Stromal cell of bone marrow (primary cell): ENCODE measurements at places on chromosomes 5 and 9.

DNA sequence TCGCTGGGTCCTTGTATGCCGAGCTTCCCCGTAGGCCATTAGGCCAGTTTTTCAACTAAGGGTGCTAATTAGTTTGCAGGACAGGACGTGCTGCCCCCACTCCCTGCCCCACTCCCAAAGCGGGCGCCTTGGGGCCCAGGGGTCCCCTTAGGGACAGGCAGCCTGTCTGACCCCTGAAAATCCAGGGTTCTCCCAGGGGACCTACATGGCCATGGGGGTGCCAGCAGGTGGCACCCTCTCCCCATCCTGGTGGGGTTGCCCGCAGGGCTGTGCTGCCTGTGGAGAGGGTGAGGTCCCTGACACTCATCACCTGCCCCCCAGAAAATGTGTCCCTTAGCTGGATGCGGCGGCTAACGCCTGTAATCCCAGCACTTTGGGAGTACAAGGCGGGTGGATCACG lies 8.5 kb upstream of the CCDC187 start:
- DNase-seq = no peak

- DNase-seq = no peak
These were observed 56.8 kb downstream of the GLIS3 start for GRCh38 chr9:4243113-4243512.

GRCh38 chr9:130897848-130898551 lies 1.4 kb upstream of the QRFP start:
- DNase-seq = no peak

GRCh38 chr5:149549461-149550267 lies 1.6 kb downstream of the CSNK1A1 start:
- DNase-seq = no peak

DNA sequence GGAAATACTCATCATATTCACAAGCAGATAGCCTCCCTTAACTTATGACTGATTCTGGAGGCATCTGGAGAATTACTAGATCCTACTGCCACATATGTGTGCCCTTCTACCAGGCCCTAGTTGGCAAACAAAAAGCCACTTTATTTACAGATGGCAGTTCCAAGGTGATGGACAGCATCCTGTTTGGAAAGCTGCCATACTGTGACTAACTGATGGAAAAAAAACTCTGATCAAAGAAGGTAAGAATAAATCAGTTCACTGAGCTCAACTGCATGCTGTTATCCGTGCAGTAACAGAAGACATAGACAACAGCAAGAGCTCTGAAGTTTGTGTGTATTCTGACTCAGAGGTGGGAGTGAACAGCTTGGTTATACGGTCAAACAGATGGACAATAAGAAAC lies 279.8 kb upstream of the POU5F2 start:
- DNase-seq = no peak

DNA sequence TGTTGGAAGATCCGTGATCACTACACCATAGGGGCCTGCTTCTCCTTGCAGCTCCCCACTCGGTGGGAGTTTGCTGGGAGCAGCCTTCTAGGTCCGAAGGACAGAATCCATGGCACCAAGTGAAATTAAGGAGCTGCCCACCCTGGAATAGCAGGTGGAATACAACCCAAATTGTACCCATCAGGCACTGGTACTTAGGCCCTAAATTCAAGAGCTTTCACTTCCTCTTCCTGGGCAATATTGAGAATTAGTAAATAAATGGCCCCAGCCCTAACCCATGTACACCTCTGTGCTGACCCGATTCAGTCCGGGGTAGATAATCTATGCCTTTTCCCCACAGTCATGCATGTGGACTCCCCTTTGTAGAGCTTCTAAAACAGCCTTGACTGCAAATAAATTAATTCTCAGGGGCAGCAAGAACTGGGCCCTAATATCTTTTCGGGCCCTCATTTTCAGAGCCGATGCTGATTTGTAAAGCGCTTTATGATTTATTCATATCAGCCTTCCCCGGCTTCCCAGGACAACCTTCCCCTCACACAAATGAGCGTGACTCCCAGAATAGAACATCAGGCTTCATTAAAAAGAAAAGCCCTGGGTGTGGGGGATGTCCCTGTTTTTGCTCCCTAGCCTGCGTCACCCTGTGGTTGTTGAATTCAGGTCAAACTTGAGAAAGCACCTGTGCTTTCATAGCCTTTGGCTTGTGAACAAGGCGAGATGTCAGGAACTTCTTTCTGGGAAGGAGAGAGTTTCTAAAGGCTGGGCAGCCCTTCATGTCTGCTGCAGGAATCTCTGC lies 126.1 kb upstream of the TBC1D2 start:
- no peak for DNase-seq

DNA sequence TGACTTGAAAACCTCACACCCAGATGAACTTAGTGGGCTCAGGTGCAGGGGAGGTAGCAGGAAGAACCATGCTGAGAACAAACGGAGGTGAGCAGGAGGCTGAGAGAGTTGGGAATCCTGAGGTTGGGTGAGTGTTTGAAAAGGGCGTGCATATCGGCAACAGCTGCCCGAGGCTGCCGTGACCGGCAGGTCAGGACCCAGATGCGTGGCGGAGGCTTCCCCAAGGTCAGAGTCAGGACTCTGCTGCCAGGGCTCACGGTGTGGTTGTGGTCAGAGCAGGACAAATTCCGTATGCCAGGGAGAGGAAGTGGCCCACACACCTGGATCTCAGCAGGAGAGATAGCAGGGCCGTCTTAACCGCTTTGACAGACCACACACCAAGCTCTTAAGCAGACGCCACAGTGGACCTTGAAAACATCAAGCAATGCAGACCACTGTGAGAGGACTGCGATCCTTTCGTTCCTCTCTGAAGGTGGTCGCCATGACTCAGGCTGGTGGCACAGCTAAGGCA lies 43.1 kb downstream of the ADAMTS16 start:
- DNase-seq = no peak

DNA sequence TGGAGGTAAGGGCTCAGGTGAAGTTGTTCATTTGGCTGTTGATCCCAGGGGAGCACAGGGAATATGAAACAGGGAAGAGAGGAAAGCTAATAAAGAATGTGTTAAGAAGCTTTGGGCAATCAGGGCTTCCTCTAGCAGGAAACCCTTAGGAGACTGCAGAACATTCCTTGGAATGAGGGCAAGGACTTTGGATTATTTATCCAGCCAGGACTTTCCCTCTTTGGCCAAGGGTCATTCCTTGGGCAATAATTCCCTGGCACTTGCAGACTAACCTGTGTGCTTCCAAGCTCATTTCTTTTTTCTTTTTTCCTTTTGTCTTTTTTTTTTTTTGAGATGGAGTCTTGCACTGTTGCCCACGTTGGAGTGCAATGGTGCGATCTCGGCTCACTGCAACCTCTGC lies 209.2 kb upstream of the MAP3K1 start:
- no peak for DNase-seq

GRCh38 chr5:7678030-7678429 lies 172.9 kb downstream of the CFAP90 start:
- no peak for DNase-seq

- DNase-seq = no peak
These were observed 50.3 kb downstream of the HINT1 start for GRCh38 chr5:131114754-131115153.

DNA sequence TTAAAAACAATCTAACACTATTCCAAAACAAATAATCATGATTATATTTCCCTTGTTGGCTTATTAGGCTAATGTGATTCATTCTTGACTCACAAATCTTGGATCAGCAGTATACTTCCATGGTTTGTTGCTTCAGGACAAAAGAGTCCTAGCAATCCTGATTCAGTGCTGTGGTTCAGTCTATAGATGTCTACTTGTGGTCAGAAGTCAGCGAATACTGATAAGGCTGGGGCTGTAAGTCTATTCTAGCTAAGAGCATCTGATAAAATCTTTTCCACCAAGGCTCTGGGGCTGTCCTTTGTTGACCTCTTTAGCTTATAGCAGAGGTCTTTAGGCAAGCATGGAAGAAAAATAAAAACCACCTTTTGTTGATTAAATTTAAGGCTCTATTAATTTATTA lies 4.4 kb upstream of the SMIM3 start:
- peak; percentile 89 for DNase-seq
